ENCODE measurements at places on chromosomes 1 and 21. TPM values are rescaled to one million over a fixed set of nuclear protein-coding genes. Genes with fewer than 3 reads are reported as not detected.

Gene FAM167B
- 3.6 TPM for polyA plus RNA-seq

Gene FCRL2
- 13.6 TPM for polyA plus RNA-seq

Gene ANKRD34A
- not detected for polyA plus RNA-seq

Gene C1QB
- 843 TPM for polyA plus RNA-seq

Gene NCF2
- polyA plus RNA-seq: 6.0 TPM

Gene ZNF648
- not detected for polyA plus RNA-seq

Gene C1orf116
- 22.4 TPM for polyA plus RNA-seq

Gene CD1E
- polyA plus RNA-seq: not detected

Gene EBNA1BP2
- polyA plus RNA-seq: 75.0 TPM

Gene CFHR5
- polyA plus RNA-seq: not detected

Gene OR14K1
- not detected for polyA plus RNA-seq

Gene SMIM11
- polyA plus RNA-seq: 4.3 TPM

Gene KRTAP19-8
- not detected for polyA plus RNA-seq

Gene NBPF4
- polyA plus RNA-seq: not detected

Gene CCDC17
- polyA plus RNA-seq: 1.2 TPM

Gene RAB3B
- 3.2 TPM for polyA plus RNA-seq

Gene LCK
- 37.3 TPM for polyA plus RNA-seq

Gene ATP1B1
- polyA plus RNA-seq: 79.1 TPM

Gene WNT9A
- 2.8 TPM for polyA plus RNA-seq

Gene AKR7A3
- 78.3 TPM for polyA plus RNA-seq

Gene CCDC27
- not detected for polyA plus RNA-seq

Gene SIPA1L2
- 16.2 TPM for polyA plus RNA-seq

Gene OLIG2
- polyA plus RNA-seq: not detected

Gene ZNF496
- 10.1 TPM for polyA plus RNA-seq

Gene ILDR2
- polyA plus RNA-seq: not detected

Gene CFAP107
- not detected for polyA plus RNA-seq

Gene DIRAS3
- 0.66 TPM for polyA plus RNA-seq

Gene ENAH
- 15.0 TPM for polyA plus RNA-seq

Gene C1orf21
- 39.5 TPM for polyA plus RNA-seq

Gene AVPR1B
- polyA plus RNA-seq: not detected

Gene DIO1
- not detected for polyA plus RNA-seq

Gene LPAR3
- polyA plus RNA-seq: 1.4 TPM

Gene SLC2A5
- 4.9 TPM for polyA plus RNA-seq

Gene MANEAL
- polyA plus RNA-seq: 5.2 TPM

Gene DNALI1
- 6.6 TPM for polyA plus RNA-seq

Gene FAM110D
- polyA plus RNA-seq: not detected

Gene ANGPTL3
- not detected for polyA plus RNA-seq

Gene CBR3
- 8.9 TPM for polyA plus RNA-seq

Gene ESRRG
- polyA plus RNA-seq: 0.23 TPM

Gene VCAM1
- 1.8 TPM for polyA plus RNA-seq

Gene BNIPL
- not detected for polyA plus RNA-seq

Gene LAMC2
- polyA plus RNA-seq: 24.0 TPM

Gene CNKSR1
- 16.0 TPM for polyA plus RNA-seq

Gene ETV3L
- polyA plus RNA-seq: 0.03 TPM

Gene RAVER2
- 48.8 TPM for polyA plus RNA-seq

Gene FMO5
- 10.2 TPM for polyA plus RNA-seq

Gene SPATA45
- polyA plus RNA-seq: not detected

Gene KRTAP10-3
- not detected for polyA plus RNA-seq
